ENCODE measurements at places on chromosomes 16 and 17.

- DNase-seq, result no peak
Measured at GRCh38 chr16:24975428-24975889, 39.7 kb downstream of the ARHGAP17 start.

DNA sequence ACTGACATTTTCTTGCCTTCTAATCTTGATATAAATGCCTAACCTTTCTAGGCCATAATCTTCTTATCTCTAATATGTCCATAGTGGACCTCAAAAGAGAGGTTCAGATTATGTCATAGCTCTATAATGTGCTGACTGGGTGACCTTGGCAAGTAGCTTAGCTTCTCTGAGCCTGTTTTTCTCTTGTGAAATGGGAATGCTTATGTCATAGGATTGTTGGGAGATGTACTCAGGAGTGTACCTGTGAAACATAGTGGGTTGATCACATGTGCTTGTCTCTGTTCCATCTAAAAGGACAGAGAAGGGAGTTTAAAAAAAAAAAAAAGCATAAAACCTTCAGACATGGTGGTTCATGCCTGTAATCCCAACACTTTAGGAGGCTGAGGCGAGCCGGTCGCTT lies 2.4 kb downstream of the MED9 start:
- no peak for DNase-seq

DNA sequence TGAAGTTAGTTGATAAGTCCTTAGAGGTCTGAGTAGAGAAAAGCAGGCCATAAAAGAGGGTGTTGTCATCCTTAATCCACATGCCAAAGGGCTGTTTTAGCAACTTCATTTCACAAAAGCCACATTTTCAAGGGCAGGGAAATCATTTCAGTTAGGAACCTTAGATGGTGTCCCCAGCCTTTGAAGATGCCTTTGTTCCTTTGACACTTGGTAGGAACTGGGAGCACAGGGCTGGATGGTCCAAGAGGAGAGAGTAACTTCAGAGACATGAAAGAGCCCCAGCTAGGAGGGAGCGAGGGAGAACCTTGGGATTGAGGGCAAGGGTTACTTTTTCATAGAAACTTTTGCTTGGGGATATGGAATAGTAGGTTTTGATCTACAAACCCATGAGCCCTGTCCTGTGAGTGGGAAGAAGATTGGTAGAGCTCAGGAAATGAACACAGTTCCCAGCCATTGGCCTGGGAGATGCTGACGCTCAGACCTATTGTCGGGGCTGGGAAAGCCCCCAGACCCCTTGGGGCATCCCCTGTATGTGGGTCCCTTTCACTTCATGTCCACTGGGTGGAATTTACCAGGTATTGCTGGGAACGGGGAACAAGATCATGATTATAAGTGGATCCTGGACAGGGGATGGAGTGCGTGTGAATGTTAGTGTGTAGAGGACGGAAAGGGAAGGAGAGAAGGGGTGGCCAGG lies 18.9 kb downstream of the MSI2 start:
- no peak for DNase-seq

DNA sequence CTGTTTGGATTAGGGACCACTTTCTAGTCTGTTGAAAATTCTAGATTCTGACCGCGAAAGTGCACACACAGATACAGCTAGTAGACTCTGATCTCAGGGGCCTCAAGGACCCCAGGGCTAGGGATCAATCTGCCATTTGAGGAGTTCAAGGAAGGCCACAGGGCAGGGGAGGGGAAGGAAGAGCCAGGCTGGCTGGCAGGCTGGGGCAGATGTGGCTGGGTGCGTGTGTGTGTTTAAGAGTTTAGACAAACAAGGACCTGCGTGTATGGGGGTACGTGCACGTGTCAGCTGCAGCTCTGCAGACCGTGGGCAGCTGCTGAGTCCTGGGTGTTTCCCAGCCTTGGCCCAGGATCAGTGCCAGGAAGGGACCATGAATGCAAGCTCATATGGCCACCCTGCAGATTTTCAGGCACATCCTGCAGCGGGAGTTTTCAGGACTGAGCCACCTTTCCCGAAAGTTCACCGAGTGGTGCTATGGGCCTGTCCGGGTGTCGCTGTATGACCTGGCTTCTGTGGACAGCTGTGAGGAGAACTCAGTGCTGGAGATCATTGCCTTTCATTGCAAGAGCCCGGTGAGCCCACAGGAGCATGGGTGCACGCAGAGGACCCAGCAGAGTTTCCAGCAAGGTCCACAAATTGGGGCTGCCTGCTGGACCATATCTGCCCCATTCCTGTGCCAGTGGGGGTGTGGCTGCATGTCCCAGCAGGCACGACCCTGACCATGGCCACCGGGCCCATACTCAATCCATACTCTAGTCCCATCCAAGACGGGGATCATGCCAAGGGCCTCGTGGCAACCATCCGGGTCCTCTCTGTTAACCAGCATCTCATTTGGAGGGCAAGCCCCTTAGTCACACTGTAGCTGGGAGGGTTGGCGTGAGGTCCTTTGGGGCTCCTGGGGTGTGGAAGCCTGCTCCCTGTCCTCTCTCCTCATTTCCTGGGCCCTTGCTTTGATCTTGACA lies 10.6 kb downstream of the TRPV2 start:
- no peak for DNase-seq

DNA sequence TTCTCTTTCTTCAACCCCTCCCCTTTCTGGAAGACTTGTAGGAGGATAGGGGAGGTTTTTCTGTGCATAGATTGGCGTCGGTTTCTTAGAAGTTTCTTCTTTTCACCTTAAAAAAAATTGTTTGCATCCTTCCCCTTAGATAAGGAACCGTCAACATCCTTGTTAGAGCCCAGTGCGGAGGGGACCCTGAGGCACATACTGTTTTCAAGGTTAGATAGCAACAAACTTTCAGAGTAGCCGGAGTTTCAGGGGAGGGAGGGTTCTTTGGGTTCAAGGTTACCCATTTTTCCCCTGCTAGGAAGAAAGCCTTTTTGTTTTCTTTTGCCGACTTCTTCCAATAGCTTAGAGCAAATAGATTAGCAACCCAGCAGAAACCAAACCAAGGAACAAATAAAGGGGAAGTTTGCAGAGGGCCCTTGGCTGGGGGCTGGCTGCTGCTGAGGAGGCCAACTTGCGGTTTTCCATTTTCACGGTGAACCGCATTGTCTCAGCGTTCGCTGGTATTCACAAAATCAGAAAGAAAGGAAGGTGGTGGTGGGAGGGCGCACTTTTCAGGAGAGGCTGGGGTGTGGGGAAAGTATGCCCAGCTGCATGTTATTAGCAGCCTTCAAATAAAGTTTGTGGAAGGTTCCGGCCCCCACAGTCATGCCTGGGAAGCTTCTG lies 28.8 kb downstream of the MSI2 start:
- no peak for DNase-seq

DNA sequence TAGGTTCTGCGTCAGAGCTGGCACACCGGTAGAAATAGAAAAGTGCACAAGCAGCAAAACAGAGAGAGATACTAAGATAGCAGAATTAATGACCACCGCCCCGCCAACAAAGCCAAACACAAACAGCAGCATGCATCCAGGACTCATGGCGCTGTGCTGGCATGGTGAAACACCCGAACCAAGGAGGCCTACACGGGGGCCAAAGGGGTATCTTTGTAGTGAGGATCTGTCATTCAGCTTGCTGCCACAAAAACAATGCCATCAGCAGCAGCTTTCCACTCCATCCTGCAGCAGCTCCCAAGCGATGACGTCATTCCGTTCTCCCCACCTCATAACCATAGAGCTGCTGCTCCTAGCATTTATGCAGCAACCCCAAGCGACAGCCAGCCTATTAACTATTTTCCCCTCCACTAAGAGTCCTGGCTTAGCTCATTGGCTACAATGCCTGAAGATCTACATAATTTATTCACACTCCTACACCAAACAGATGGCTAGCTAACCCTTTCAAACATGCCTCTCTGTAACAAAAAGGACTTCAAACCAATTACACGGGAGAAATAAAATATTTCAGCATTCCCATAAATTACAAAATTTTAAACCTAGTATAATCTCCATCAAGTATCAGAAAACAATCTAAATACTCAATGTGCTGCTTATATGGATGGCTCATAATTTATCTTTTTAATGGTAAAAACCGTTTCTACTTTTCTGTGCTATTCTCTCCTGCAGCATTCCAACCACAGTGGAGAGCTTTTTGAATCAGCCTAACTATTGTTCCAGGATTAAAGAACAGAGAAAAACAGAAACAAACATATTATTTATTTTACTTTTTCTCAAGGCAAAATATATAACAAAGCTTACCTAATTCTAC lies 73.9 kb downstream of the SPAG9 start:
- peak; percentile 96 for DNase-seq

- DNase-seq, result no peak
Measured at GRCh38 chr17:39899215-39899614, 19.2 kb downstream of the GSDMB start.

GRCh38 chr17:57370037-57370581 lies 113.8 kb downstream of the MSI2 start:
- DNase-seq, result no peak

DNA sequence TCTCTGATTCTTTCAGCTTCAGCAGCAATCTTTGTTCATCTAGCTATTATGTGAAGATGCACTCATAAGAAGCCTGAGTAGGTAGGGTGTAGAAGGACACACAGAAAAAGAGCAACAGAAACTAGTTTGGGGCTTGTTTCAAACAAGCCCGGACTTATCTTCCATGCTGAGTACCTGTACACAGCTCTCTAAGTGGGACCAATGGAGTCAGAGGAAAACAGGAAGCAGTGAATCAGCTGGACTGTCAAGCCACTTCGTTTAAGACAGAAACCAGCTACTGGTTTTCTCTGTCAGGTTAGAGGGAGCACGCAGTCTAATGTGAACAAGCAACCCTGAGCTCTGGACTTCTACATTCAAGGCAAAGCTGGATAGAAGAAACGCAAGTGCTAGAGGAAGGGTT lies 16.0 kb downstream of the MAP2K6 start:
- DNase-seq, result no peak

- DNase-seq, result no peak
Measured at GRCh38 chr17:73247726-73248125, 14.0 kb downstream of the CPSF4L start.

DNA sequence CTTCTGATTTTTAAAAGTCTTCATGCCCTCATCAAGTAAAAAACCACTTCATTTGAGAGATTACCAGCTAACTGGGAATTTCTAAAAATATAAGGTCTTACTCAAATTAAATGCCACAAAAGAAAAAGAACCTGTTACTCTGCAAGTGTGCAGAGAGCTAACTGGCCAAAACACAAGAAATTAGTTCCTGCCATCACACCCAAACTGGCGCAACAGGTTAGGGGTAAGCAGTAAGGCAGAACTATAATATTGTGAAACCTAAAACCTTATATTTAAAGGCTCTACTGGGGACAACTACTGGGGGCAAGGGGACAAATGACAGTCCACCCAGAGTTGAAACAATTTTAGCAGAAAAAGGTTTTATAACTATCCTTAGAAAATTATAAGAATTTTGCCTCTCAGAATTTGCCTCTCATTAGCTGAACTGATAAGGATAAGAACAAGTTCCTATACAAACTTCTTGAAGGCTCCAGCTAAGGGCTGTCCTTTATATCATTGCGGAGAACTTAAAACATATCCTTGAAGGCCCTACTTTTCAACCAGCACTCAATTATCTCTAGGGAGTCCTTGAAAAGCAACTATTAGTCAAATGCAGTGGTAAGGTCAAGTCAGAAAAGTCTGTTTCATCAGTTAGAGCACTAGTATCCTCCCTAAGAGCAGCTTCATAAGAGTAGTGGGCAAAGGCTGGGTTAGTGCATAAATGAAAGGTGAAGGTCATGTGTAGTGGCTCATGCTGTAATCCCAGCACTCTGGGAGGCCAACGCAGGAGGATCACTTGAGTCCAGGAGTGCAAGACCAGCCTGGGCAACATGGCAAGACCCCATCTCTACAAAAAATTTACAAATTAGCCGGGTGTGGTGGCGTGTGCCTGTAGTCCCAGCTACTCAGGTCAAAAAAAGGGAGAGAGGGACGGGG lies 31.5 kb downstream of the SMURF2 start:
- no peak for DNase-seq

GRCh38 chr17:45431531-45432404 lies 902 bp downstream of the ARHGAP27 start:
- no peak for DNase-seq

DNA sequence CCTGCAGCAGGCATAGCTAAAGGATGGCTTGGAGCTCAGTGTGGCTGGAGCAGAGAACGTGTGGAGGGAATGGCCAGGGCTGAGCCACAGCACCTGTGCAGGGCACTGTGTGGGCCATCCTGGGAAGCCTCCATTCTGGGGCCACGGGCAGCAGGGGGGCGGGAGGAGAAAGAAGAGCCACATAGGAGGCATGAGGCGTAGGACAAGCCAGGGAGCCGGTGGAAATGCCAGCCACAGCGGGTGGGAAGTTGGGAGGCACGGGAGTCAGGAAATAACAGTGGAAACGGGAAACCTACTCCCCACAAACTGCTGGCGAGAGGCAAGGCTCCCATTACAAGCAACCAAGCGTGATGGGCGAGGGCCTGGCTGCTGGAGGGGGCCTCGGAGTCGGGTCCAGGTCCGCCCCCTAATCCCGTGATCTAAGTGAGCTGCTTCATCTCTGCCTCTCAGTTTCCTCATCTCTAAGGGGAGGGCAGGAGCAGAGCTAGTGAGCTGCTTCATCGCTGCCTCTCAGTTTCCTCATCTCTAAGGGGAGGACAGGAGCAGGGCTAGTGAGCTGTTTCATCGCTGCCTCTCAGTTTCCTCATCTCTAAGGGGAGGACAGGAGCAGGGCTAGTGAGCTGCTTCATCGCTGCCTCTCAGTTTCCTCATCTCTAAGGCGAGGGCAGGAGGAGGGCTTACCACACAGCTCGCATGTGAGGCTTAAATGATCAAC lies 104.9 kb downstream of the ADCY9 start:
- no peak for DNase-seq

DNA sequence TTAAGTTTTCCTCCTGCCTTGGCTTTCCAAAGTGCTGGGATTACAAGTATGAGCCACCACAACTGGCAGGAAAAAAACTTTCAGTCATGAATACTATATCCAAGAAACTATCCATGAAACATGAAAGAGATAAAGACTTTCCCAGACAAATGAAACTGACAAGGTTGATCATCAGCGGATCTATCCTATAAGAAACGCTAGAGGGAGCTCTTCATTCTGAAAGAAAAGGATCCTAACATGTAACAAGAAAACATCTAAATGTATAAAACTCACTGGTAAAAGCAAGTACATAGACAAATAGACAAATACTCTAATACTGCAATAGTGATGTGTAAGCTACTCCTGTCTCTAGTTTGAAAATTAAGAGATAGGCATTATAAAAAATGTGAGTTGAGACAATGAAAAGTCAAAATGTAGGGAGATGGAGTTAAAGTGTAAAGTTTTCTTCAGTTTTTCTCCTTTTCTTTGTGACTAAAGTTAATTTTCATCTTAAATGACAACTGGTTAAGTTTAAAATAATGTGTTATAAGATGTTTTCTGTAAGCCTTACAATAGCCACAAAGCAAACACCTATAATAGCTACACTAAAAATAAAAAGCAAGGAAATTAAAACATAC lies 79.6 kb upstream of the TEKT1 start:
- DNase-seq, result no peak

GRCh38 chr17:5583426-5584382 lies 605 bp downstream of the NLRP1 start:
- no peak for DNase-seq

DNA sequence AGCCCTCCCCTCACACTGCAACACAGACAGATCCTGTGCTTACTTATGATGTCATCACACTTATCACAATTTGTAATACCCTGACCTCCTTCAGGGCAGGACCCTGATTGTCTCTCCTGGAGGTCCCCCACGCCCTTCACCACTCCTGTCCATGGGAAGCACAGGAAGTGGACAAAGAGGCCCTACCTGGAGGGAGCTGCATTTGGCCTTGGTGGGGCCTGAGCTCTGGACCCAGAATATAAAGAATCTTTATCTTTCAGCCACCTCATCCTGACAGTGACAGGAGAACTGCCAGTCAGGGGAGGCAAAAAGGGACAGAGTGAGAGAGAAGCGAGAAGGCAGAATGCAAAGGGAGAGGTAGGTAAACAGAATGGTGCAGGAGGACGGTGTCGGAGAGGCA lies 303.4 kb upstream of the N4BP1 start:
- DNase-seq, result no peak

- DNase-seq, result no peak
Measured at GRCh38 chr16:49643429-49644144, 212.3 kb downstream of the ZNF423 start.

Data from renal cortex interstitium (tissue), 15 donors.